ENCODE measurements at places on chromosomes 11 and 22.

GRCh38 chr11:115941481-115941993, 437.3 kb upstream of the CADM1 start:
- no peak for DNase-seq

- no peak for DNase-seq
These were observed 101.8 kb upstream of the CADM1 start for GRCh38 chr11:115605871-115606497.

GRCh38 chr11:2465202-2466068, 20.6 kb downstream of the KCNQ1 start:
- DNase-seq = no peak

DNA sequence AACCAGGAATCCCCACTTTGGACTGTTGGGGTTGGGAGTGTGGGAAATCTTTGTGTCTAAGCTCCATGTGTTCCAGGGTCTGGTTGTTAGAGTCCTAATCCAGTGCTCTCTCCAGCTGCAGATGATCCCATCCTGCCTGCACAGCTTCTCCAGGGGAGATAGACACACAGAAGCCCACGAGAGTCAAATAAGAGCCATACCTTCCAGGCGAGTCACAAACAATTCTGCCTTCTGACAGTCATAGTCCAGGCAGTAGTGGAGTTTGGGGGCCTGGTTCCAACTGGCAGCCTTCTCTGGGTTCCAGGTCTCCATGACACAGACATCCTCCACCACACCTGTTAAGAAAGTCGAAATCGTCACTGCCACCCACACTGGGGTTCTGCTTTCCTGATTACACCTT, 32.1 kb downstream of the SYT13 start:
- no peak for DNase-seq

DNA sequence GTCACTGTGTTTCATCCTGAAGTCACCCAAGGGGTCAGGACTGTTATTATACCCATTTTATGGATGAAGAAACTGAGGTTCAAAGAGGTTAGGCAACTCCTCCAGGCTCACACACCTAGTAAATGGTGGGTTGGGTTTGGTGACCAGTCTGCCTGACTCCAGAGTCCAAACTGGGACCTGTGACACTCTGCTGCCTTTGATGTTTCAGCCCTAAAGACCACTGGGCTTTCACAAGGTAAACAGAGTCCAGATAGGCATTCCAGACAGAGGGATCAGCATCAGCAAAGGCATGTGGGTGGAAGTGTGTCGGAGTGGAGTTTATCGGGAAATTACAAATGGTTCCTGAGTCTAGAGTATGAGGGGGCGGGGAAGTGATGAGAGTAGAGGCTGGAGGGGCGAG, 38.5 kb downstream of the MICAL2 start:
- DNase-seq = no peak

DNA sequence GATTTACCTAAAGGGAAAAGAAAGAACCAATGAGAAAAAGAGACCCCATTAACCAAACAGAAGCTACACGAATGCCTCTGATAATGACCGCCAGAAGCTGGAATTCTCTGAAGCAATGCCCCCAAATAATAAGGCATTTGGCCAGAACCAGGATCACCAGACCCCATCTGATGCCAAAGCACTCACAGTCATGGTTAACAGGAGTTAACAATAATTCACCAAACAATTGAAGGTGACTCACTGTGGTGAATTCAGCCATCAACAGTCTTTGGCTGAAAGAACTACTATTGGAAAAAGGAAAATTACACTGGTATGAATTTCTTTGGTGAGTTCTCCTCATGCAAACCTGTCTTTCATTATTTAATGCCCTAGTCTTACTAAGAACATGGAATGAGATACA, 21.9 kb upstream of the NFRKB start:
- DNase-seq = no peak

DNA sequence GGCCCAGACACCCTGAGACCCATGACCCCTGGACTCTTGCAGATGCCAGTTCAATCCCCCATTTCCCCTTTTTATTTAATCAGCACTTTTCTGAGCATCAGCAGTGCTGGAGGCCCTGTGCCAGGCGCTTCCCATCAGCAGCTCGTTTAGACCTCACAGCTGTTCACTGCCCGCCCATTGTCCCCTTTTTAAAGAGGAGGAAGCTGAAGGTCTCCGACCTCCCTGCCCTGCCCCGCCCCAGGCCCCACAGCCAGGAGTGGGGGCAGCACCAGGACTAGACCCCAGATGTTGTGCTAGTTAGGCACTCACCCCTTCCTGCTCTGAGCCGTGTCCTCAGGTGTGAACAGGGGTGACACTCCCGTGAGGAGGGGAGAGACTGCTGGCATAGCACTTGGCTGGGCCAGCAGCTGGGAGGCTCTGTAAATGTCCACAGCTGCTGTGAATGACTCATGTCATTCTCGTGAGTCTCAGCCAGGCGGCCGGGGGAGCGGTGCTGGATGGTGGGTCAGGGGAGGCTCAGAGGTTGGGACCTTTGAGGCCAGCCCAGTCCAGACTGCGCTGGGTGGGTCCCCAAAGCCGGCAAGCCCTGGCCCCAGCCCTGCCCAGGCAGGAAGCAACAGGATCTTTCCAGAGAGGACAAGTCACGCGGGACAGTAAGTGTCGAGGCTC, 19.9 kb downstream of the EMID1 start:
- no peak for DNase-seq

- peak; percentile 94 for DNase-seq
These were observed 487 bp upstream of the LIPT2 start for GRCh38 chr11:74493791-74494630.

- DNase-seq = no peak
These were observed 82.3 kb downstream of the TRIM29 start for GRCh38 chr11:120055646-120056045.

GRCh38 chr11:107592231-107592590, 1.3 kb downstream of the ELMOD1 start:
- no peak for DNase-seq

- DNase-seq = peak; percentile 26
These were observed 749.2 kb downstream of the NTM start for GRCh38 chr11:132119573-132119972.

- DNase-seq = no peak
These were observed 214.5 kb downstream of the FAT3 start for GRCh38 chr11:92439133-92439532.

- DNase-seq = peak; percentile 63
These were observed 54.7 kb upstream of the TCF20 start for GRCh38 chr22:42324990-42325710.

GRCh38 chr11:474914-475506, 24.9 kb downstream of the PTDSS2 start:
- DNase-seq = no peak

GRCh38 chr11:35303596-35304385, 115.6 kb downstream of the SLC1A2 start:
- no peak for DNase-seq

DNA sequence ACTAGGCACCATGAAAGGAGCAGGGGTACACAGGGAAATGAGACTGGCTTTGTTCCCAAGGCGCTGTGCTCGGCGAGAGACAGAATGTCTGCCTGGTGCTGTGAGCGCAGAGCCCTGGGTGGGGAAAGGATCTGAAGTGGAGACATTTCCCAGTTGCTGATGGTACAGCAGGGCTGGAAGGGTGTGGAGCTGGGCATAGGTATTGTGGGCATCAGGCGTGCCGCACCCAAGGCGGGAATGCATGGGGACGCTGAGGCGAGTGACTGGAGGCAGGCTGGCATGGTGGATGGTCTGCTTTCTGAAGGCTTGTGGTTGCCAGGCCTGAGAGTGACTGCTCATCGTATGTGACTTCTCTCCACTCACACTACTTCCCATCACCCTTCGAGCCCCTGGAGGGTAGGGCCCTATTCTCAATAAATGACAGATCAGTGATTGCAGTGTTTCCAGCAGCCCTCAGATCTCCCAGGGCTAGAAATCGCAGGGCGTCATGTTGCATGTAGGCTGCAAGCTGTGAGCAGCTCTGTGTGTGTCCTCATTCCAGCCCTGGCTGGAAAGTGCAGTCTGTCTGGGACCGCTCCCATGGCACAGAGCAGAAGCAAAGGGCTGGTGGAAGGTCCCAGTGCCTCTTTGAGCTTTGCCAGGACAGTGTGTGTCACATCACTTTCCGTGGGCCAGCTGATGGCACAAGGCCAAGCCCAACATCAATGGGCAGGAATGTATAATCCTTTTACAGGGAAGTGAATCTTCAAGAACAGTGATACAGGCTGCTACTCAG, 67.7 kb downstream of the TBC1D22A start:
- no peak for DNase-seq

DNA sequence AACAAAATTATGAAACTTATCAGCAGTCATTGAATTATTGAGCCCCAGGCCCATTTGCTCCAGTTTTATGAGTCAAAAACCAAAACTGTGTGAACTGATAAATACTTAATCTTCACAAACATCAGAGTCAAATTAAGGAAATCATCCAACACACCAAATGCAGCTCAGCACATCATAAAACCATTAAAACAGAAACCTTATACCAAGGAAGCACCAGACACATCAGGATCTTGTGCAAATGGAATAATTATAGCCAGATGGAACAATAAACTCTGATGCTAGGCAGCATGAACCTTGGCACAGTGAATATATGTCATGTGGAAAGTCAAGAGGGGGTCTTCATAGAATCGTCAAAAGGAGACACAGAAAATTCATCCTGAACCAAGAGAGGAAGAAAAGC, 410.7 kb upstream of the API5 start:
- no peak for DNase-seq

GRCh38 chr11:10797531-10797930, 11.2 kb downstream of the EIF4G2 start:
- DNase-seq = no peak

DNA sequence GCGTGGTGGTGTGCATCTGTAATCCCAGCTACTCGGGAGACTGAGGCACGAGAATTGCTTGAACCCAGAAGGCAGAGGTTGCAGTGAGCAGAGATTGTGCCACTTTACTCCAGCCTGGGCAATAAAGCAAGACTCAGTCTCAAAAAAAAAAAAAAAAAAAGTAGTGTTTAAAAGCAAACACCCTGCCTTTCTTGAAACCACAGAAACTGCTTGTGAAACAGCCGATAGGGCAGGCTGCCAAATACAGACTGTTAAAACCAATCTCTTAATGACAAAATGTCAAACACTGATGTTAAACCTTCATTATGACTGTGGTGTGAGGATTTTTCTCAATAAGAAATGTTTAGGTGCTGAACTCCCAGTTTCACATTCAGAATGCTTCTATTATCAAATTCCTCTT, 27.3 kb downstream of the MARK2 start:
- no peak for DNase-seq

GRCh38 chr22:42282252-42282942, 11.9 kb upstream of the TCF20 start:
- no peak for DNase-seq

DNA sequence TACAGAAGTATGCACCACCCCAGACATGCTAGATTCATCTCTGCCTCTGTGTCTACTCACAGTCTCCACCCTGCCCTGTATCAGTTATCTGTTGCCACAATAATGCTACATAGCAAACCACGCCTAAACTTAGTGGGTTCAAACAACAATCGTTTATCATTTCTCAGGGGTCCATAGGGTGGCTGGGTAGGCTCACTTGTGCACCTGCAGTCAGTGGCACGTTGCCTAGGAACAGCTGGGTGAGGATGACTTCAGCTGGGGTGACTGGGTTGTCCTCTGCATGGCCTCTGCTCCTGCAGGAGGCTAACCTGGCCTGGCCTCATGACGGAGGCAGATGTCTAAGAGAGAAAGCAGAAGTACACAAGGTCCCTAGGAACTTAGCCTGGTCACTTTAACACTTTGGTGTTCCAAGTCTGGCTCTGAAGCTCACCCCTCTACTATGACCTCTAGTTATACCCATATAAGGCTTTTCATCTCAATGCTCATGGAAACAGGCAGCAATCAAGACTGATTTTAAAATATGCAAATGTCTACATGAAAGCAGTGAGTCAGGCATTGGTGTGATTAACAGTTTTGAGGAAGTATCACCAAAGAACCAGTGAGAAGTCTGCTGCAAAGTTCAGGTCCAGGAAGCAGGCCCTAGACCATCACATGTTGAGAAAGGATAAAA, 10.7 kb downstream of the OLFML1 start:
- no peak for DNase-seq

DNA sequence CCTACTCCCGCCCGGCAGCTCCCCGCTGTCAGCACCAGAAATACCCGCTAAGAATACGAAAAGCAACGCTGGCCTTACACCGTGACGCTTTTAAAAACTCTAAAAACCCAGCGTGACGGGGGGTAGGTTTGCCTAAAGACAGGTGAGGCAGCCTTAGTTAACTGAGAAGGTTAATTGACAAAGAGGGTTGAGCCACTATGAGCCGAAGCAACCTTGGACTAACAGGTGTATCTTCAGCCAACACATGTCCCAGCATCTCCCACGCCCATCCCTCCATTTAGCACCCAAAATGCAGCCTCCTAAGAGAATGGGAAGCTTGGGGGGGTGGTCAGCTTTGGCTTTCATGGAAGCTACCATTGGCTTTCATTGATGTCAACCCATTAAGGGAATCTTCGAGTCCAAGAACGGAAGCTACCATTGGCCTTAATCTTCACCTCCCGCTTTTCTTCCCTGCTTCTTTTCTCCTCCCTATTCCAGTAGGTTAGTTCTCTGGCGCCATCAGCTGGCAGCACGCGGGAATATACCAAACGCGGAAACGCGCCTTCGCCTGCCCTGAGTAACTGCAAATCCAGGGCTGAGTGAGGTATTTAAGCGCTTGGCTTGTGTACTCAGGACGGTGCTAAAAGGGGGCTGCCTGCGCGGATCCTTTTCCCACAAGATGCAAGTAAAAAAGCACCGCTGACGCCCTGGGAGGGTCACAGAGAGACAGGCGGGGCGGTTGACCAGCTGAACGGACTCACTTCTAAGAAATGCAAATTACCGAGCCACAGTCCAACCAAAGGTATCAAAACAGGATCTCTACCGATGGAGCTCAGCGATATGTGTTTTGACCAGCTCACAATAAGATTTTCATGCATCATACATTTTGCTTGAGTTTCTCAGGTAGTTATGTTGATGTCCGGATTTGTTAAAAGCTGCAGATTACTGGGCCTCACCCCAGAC, 38.5 kb upstream of the GLYATL1 start:
- DNase-seq = peak; percentile 20

DNA sequence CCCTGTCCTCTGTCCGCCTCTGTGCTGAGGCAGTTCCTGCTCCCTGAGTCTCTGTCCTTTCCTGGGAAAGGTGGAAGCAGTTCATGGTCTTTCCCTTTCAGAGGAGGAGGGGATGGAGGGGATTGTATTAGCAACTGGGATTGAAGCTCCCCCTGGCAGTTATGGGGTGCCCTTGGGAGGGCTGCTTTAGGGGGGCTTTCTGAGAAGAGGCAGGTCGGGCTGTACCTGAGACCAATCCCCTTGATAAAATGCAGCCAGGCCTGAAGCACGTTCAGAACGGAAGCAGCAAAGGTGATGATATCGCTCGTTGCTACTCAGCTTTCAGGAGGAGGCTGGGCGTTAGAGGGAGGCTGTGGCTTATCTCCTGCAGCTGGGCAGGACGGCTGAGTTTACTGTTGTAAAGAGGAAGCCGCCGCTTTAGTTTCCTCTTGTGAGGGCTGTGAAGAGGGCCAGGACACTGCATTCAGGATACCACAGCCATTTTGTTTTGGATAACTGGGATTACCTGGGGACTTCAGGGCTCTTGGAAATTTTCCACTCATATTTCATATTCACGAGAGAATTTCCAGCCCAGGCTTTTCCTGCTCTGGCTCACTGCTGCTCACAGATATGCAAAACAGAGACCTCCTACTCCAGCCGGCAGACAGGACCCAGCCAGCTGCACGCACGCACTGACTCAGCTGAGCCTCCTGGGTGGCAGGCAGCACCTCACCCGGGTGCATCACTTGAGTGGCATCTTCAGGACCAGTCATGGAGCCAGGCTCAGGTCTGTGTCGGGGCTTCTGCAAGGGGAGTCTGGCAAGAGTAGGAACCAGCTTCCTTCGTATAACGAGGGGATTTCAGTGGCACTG, 798 bp downstream of the AMPD3 start:
- peak; percentile 86 for DNase-seq
